ENCODE measurements at places on chromosomes 1 and 21.

DNA sequence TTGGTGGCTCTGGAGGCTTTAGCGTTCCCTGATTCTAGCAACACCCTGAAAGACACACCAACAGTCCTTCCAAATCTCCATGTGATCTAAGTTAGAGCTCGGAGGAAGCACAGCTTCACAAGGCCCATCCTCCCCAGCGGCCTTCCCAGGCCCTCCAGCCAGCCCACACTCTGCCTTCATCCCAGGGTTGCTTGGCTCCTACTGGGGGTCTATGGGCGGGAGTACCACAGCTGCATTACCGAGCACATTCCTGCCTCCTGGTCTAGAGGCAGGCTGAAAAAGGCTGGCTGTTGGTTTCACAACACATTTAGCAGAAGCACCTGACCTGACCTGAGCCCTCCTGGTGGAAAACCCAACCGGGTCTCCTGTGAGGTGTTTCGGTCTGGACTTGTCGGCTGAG, 54.7 kb upstream of the TRIM67 start:
- peak; percentile 46 for DNase-seq

DNA sequence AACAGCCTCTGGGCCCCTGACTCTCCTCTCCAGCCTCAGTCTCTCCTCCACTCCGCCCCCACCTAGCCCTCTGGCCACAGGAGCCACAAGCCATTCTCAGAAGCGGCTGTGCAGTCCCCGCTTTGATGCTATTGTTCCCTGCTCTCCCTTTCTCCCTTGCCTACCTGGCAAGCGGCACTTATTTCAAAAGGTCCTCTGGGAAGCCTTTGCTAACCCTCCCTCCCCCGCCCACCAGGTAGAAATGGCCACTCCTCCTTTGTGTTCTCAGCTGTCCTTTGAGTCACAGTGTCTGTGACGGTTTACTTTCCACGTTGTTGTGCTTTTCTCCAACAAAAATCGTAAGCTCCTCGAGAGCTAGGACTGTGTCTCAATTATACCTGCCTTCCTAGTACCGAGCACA, 338.4 kb upstream of the PROX1 start:
- DNase-seq: no peak

- no peak for DNase-seq
Observed at GRCh38 chr1:230194525-230194924, 127.5 kb downstream of the GALNT2 start.

DNA sequence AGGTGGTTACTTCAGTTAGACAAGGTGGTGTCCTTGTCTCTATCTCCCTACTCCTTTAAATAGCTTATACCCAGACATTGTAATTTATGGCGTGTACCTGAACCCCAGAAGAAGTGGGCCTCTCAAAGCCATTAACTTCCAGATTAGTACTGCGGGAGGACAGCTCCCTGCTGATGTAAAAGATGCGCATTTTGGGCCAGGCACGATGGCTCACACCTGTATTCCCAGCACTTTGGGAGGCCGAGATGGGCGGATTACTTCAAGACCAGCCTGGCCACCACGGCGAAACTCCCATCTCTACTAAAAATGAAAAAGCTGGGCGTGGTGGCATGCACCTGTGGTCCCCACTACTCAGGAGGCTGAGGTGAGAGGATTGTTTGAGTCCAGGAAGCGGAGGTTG, 15.0 kb upstream of the PLEKHM2 start:
- no peak for DNase-seq

DNA sequence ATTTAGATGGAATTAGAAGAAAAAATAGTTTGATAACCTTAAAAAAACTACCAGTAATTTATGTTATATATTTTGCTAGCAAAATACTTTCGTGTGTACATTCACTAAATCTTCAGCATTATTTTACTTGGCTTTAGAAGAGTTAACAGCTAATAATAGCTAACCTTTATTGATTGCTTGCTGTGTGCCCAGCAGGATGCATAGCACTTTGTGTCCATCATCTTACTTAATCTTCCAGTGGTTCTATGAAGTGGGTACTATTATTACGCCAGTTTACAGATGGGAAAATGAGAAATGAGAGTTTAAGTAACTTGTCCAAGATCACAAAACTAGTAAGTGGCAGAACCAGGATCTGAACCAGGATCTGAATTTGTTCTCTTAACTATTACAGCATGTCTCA, 41.7 kb upstream of the GPR25 start:
- no peak for DNase-seq

DNA sequence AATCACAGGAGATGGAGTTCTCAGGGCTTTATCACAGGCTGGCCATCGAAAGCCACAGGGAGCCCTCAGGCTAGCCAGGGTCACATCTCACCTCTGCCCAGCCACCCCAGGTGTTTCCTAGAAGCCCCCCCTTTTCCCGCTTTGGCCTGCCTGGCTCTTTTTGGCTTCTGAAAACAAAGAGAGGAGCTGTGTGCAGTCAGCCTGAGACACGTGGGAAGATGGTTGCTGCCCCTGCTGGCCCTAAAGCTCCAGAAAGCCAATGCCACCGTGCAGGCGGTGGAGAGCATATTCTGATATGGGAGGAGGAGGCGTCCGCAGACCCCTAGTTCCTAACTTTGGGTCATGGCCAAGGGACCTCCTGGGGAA, 18.7 kb upstream of the LBR start:
- DNase-seq: no peak

DNA sequence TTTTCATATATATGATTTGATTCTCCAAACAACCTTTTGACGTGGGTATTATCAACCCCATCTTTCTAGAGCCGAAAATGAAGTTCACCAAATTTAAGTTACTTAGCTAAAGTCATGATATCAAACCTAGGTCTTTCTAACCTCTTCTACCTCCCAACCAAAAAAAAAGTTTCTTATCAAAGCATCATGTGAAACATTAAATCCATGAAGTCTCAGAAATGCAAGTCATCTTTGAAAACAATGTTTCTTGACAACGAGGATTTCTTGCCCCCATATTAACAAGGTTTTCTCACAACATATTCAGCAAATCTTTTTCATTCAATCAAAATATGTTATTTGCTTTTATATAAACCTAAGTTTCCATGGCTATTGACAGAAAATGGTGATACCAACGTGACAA, 306.3 kb downstream of the SMYD3 start:
- no peak for DNase-seq

GRCh38 chr1:208369658-208370057, 125.5 kb upstream of the PLXNA2 start:
- no peak for DNase-seq

- DNase-seq: no peak
Observed at GRCh38 chr1:223827193-223827663, 18.5 kb downstream of the TP53BP2 start.

- no peak for DNase-seq
Observed at GRCh38 chr1:30472009-30472408, 251.4 kb downstream of the MATN1 start.

DNA sequence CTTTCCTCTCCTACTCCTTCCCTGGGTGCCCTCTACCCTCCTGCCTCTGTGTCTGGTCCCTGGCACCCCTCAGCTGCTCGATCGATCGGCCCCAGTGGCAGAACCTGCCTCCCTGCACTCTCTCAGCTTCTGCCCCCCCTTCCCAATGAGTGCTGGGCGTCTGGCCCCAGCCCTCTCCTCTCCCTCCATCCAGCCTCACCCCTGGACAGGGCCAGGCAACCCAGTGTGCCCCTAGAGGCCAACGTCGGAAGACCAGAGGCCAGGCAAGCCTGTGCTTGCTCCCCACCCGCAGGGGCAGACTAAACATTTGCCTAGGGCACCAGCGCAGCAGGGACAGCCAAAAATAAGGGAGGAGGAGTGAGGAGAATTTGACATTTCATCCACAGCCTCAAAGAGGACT, 43.5 kb downstream of the LGR6 start:
- peak; percentile 71 for DNase-seq

DNA sequence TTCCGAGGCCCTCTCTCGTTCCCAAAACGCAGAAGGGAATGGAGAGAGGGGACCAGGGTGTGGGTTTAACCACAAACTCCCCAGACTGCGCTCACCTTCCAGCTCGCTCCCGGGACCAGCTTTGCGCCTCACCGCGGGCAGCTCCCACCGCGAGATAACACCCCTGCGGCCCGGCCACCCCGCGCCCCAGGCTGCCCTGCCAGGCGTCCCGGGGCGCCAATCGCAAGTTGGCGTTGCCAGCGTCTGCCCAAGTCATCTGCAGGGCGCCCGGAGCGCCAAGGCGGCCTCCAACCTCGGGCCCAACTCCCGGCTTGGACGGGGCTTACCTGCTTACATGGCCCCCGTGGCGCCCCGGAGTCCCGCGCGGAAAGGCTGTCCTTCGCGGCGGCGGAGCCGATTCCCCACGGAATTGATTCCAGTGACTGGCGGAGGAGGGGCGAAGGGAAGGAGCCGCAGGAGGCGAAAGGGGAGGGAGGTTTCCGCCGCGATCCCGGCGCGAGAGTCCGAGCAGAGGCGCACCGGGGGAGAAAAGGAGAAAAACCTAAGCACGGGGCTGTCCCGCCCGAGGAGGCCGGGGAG, 456 bp downstream of the PTPN14 start:
- no peak for DNase-seq

DNA sequence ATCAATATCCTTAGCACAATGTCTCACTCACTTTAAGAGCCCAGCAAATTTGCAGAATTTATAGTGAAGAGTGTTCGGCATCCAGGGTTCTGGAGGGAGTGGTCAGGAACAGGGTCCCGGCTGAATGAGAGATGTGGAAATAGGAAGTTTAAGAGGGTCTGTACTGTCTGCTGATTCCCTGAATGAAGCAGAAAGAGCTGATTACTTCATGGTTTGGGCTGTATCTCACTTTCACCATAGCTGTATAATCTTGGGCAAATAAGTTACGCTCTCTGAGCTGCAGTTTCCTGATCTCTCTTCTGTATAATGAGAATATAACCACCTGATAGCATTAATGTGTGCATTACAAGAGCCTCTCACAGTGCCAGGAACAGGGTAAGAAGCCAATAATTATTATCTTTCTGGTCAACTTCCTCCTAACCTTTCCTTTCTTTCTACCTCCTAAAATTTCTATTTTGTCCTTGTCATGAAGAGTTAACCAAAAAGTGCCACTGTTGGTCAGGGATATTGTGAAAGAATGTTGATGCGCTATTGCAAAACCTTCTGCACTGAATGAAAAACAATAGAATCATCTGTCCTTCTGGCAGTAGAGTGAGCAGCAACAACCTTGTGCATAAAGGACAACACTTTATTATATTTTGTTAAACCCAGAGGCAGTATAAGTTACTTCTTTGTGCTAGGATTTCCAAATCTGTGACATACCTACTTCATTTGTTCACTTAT, 14.7 kb upstream of the PTGFR start:
- no peak for DNase-seq

GRCh38 chr1:8879464-8879921, 1.0 kb upstream of the ENO1 start:
- no peak for DNase-seq

DNA sequence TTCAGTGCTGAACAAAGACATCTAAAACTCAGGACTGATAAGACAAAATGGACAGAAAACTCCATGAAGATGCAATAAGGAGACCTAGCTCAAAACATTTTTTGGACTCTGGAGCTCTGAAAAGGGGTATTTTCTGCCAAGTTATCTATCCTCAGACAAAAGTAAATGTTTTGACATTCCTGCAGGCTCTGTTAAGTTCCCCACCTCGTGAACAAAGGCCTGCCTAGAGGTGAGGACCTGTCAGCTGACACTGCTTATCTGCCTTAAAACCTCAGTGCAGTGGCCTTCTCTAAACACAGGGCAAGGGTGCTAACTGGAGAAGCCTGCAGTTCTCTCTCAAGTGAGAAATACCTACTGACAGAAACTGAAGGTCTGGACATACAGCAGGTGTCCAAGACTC, 41.1 kb downstream of the COLGALT2 start:
- no peak for DNase-seq

GRCh38 chr1:243855616-243856318, 5.7 kb upstream of the AKT3 start:
- no peak for DNase-seq

- DNase-seq: no peak
Observed at GRCh38 chr1:156149374-156150332, 3.7 kb upstream of the SEMA4A start.

DNA sequence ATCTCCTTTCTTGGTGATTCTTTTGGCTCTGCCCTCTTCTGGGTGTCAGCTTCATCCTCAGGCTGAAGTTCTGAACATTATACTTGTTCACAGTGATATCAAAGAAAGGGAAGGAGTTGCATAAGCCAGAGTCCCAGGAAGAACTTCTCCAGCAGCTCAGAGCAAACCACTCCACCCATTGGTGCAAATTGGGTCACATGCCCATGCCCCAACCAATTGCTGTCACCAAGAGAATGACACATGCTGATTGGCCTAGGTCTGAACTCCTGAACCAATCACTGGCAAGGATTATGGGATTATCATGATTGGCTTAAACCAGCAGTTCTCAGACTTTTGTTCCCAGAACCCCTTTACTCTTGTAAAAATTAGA, 256.5 kb upstream of the TMEM51 start:
- DNase-seq: no peak

DNA sequence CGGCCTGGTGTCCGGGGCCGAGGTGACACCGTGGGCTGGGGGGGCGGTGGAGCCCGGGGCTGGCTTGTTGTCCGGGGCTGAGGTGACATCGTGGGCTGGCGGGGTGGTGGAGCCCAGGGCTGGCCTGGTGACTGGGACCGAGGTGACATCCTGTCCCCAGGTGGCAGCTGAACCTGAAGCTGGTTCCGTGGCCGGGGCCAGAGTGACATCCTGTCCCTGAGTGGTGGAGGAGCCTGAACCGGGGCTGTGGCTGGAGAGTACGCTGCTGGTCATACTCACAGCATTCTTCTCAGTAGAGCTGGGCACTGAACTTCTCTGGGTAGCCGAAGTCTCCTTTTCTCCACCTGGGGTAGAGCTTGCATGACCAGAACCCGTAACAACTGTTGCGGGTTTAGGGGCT, 15.8 kb downstream of the THBS3 start:
- DNase-seq: no peak

DNA sequence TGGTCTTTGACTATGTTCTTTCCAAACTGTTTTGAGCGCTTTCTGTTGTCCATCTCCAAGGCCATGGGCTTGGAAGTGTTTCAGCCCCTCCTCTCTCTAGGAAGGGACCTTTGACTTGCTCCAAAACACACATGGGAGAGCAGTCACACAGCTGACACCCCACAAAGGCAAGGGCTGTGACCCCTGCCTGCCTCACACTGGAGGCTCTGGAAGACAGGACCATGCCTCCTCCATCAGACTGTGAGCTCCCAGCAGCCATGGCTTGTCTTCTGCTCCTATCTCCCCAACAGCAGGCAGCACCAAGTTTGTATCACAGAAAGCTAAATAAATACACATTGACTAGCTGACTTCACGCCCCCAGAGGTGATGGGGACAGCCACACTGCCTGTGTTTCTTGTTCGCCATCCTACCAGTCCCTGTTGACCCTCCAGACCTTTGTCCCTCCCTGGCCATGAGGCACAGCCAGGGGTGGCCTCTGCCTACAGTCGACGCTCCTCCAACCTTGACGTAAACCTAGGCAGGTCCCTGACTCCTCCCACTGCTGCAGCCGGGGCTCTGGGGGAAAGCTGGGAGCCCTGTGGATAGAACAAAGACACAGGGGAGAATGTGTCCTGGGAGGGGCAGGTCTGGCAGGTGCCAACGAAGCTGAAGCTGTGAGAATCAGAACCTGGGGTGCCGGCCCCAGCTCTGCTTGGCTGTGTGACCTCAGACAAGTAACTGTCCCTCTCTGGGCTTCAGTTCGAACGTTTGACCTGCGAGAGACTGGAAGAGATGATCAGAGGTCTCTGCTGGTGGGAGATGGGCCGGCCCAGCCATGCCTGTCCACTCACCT, 4.8 kb downstream of the PLA2G2F start:
- no peak for DNase-seq

- no peak for DNase-seq
Observed at GRCh38 chr1:116377541-116378529, 4.8 kb downstream of the ATP1A1 start.

- DNase-seq: no peak
Observed at GRCh38 chr1:154485910-154486496, 16.0 kb upstream of the TDRD10 start.

GRCh38 chr1:35717911-35718476, 690 bp downstream of the C1orf216 start:
- peak; percentile 9 for DNase-seq
